Naive thymus-derived CD8-positive, alpha-beta T cell (primary cell): ENCODE measurements at places on chromosomes 3 and 15. TPM values are rescaled to one million over a fixed set of nuclear protein-coding genes. Genes with fewer than 3 reads are reported as not detected.

Gene CX3CR1
- total RNA-seq = 0.96 TPM

Gene RARB
- not detected for total RNA-seq

Gene MELTF
- total RNA-seq = 0.36 TPM

Gene USP13
- total RNA-seq = 6.9 TPM

Gene THPO
- not detected for total RNA-seq

Gene PSMD2
- total RNA-seq = 135 TPM

- DNase-seq = no peak
Observed at GRCh38 chr3:46954178-46954577, 22.4 kb downstream of the CCDC12 start.

- DNase-seq = no peak
Observed at GRCh38 chr3:112894258-112894657, 47.6 kb upstream of the CD200R1L start.
